Posterior cingulate gyrus (tissue), 11 donors: ENCODE measurements at places on chromosomes 16 and 17.

GRCh38 chr16:2691491-2692248 is 9.3 kb downstream of the KCTD5 start:
- DNase-seq: no peak

DNA sequence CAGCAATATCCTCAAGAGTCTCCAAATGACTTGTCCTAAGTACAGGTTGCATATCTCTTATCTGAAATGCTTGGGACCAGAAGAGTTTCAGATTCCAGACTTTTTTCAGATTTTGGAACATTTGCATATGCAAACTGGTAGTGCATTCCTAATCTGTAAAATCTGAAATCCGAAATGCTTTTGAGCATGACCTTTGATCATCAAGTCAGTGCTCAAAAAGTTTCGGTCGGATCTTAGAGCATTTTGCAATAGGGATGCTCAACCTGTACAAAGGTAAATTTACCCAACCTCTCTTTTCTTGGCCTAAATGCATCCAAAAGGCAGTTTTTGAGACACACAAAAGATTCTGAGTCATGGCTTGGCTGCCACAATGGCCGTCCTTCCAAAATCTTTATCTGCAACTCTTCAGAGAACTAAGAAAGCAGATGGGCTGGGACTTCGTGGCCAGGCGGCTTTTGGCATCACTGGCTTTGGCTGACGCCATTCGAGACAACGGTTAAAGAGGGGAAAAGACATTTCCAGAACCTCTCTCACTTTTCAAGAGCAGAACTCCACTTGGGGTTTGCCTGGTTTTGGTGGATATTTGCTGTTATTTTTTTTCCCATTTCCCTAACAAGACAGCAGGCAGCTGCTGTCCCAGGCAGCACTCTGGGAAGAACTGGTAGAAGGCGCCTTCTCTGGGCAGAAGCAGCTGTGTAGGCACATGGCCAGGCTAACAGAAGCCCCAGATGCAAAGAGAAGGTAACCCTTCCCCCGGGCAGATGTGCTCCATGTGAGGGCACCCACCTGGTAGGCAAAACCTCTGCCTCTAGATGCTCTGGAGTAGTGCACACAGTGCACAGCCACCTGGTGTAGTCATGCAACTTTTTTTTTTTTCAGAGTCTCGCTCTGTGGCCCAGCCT is 8.9 kb downstream of the CPPED1 start:
- DNase-seq: no peak

- no peak for DNase-seq
These were observed 99.3 kb downstream of the GAS7 start for GRCh38 chr17:10099051-10099571.

- DNase-seq: no peak
These were observed 101.5 kb upstream of the SMIM36 start for GRCh38 chr17:55612691-55613141.

- no peak for DNase-seq
These were observed 25.0 kb downstream of the ALOX15 start for GRCh38 chr17:4616476-4616875.

GRCh38 chr17:74566132-74566753 is 1.1 kb downstream of the CD300H start:
- DNase-seq: peak; percentile 28

- no peak for DNase-seq
These were observed 646 bp downstream of the HIC1 start for GRCh38 chr17:2055292-2056205.

- no peak for DNase-seq
These were observed 179.6 kb upstream of the IRX3 start for GRCh38 chr16:54466233-54466632.

GRCh38 chr17:36152639-36153120 is 23.8 kb downstream of the TBC1D3B start:
- DNase-seq: no peak

DNA sequence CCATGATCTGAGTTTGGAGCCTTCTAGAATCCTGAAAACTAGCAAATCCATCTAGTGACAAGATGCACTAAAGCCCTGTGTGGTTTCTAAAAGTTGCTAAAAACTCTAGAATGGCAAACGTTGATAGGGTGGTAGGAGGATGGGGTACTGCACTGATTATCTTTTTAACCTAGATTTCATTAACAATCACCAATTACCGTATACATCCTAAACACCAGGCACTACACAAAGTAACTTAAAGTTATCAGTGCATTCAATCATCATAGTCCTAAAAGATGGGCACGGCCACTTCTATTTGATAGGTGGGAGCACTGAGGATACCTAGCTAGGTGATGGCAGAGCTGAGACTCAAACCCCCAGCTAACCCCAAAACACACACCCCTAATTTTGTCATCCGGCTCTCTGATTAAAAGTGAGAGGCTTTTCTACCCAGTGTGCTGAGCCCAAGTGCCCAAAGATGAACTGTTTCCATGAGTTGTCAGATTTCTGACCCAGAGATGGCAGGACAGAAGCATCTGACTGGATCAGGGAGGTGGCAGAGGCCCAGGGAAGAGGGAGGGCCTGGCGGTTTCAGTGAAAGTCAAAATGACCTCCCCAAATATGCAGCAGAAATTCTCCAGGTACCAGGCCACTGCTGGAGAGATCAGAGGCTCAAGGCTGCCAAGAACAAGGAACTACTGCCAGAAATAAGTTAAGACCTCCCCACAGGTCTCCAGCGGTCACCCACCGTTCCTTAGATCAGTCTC is 396.8 kb downstream of the SOX9 start:
- no peak for DNase-seq

- no peak for DNase-seq
These were observed 63.9 kb upstream of the HLF start for GRCh38 chr17:55200904-55201303.
